ENCODE measurements at places on chromosomes 12 and 14.

- no peak for DNase-seq
Observed at GRCh38 chr14:102248121-102248520, 56.8 kb downstream of the MOK start.

GRCh38 chr12:103909811-103910210 lies 20.4 kb upstream of the HSP90B1 start:
- DNase-seq, result no peak

GRCh38 chr14:60760644-60761364 lies 26.2 kb downstream of the MNAT1 start:
- no peak for DNase-seq

DNA sequence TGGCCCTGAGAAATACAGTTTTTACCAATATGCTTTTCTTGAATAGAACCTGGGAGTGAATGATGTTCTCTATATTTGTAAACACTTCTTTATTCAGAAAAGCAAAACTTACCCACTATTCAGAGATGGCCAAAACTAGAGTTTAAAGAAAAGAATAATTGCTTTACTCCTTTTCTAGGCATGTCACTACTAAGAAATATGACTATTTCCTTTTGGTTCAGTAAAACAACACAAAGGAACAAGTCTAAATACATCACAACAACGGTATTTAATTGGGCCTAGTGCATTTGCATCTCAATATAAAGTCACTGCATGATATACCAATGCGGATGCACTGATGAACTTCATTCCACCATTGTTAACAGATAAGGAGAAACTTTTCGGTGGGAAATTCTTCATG lies 207.5 kb downstream of the FOXN3 start:
- no peak for DNase-seq

DNA sequence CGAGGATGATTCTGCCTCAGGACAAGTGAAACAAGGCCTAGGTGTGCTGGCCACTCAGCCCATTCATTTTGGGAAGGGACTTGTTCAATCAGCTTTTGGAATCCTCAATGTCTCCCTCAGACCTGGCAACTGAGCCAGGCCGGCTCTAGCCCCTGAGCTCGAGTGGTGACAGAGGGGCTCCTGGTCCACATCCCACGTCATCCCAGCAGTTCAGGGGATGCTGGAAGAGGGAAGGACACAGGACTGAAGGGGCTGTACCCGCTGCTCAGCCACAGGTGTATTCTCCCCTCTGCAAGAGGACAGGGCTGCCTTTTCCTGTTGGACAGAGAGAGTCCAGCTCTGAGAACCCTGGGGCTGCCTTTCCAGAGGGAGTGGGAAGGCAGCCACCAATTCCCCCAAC lies 244.6 kb upstream of the SFSWAP start:
- no peak for DNase-seq

GRCh38 chr12:108833757-108834472 lies 23.5 kb downstream of the SSH1 start:
- no peak for DNase-seq

DNA sequence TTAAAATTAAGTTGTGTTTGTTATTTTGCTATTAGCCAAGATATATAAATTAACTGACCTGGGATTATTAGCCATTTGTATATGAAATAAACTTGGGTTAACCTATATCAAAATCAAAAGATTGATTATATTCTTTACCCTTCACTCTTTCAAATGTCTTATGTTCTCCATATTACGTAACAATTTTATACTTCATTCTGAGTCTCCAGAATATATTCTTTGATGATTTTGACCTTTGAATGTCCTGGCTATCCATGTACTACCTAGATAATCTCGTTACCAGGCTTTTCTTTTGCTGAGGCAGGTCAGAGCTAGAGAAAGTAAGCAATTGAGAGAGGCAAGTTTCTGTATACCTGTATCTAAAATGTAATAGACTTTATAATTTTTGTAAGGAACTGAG lies 3.6 kb downstream of the PPM1A start:
- DNase-seq, result no peak

DNA sequence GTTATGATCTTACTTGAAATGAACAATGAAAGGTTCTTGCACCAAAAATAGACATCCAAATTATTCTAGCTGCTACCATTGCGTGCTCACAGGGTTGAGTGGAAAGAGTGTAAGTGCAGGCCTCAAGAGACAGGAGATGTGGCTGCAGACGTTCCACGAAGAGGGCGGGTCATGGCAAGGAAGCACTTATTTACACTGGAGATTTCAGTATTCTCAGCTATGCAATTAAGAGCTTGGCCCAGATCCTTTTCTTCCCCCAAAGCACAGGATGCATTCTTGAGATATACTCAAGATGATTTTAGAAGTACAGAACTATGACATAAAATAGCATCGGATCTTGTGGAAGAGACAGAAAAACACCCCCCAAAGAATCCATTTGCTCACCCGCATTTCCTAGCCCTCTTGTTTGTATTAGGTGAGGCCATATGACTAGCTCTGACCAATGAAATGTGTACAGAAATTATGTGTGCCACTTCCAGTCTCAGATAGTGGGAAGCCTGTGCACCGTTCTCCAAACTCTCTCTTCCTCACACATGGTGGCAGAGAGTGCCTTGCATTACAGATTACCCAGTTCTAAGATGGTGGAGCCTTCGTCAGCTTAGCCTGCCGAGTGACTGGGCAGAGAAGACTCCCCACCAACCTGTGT lies 261.4 kb downstream of the TTC8 start:
- peak; percentile 57 for DNase-seq

DNA sequence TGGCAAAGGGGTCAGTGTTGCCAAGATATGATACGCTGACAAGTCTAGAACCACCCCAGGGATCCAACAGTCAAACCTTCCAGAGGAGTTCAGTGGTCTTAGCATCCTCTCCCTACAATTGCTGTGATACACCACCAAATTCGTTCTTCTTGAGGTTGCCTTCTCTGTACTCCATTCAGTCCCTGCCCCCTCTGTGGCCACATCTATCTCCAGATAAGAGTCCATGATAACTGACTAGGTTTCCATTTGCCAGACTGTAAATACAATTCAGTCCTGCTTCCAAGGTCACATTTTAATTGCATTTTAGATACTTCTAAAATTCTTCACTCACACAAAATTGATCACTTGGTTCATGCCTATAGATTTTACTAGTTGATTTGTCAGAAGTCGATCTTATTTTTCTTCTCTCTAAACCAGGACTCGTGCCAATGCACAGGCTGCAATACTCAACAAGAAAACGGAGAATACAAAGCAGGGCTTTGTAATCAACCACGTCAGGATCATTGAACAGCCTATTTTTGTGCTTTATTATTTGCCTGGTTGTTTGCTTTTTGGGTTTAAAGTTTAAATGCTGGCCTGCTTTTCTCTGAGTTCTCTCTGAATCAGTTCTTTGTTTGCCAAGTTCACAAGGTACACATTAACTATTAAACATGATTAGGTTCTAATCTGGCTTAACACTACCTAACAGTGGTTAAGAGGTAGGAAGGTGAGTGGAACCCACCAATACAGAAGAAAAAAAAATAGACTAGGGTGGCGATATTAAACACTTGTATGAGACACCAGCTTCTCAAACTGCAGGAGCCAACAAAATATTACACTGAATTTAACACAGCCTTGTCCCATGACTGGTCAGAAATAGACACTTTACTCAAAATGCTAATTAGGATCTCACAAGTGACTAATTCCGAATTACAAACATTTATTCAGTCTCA lies 5.3 kb upstream of the TSPAN8 start:
- no peak for DNase-seq

- DNase-seq, result no peak
Observed at GRCh38 chr14:23041729-23042128, 283 bp upstream of the PSMB11 start.

- DNase-seq, result no peak
Observed at GRCh38 chr14:50770586-50770985, 60.4 kb downstream of the NIN start.

- DNase-seq, result no peak
Observed at GRCh38 chr14:66076176-66076575, 410.0 kb upstream of the CCDC196 start.

DNA sequence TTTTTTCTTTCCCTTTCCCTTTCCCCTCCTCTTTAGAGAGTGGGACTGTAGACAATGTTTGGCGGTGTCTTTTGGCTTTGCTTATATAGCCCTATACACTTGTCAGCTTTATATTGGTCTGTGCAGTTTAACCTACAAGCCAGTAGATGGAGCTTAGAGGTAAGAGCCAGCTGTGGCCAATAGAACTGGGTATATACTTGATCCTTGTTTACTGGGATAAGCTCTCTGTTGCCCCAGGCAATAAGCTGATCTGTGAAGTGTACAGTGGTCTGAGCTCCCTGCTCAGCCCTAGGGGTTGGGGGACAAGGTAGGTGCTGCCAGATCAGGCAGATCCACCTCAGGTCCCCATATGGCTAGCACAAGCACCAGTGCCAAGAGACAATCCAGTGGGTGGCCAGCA lies 434.1 kb downstream of the NOVA1 start:
- DNase-seq, result no peak

DNA sequence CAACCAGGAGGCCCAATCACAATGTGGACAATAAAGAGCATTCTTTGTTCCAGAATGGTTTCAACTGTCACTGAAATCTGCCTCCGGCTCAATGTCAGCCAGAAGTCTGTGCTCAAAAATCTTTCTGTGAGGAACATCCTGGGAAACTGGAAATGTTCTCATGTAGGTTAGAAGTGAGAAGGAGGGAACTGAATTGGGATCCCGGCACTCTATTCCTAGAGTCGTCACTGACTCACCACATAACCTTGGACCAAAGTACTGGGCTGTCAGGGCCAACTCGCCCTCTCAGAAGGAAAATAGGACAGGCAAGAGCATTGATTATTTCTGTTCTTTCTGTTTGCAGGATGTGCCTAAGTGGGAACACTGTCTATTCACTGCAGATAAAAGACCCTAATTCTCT lies 57.6 kb downstream of the PRKAB1 start:
- DNase-seq, result no peak

- no peak for DNase-seq
Observed at GRCh38 chr14:68217791-68218340, 398.3 kb downstream of the RAD51B start.

DNA sequence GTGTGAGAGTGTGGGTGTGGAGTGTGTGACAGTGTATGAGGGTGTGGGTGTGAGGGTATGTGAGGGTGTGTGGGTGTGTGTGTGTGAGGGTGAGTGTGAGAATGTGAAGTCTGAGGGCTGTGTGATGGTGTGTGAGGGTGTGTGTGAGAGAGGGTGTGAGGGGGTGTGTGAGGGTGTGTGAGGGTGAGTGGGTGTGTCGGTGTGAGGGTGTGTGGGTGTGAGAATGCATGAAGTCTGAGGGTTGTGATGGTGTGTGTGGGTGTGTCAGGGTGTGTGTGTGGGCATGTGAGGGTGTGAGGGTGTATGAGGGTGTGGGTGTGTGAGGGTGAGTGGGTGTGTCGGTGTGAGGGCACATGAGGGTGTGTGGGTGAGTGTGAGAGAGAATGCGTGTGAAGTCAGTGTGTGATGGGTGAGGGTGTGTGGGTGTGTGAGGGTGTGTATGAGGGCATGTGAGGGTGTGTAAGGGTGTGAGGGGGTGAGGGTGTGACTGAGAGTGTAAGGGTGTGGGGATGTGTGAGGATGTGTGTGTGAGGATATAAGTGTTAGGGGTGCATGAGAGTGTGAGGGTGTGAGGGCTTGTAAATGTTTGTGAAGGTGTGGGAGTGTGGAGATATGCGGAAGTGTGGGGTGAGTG lies 36.4 kb downstream of the TMEM121 start:
- no peak for DNase-seq
